ENCODE measurements at places on chromosomes 3 and 15.

DNA sequence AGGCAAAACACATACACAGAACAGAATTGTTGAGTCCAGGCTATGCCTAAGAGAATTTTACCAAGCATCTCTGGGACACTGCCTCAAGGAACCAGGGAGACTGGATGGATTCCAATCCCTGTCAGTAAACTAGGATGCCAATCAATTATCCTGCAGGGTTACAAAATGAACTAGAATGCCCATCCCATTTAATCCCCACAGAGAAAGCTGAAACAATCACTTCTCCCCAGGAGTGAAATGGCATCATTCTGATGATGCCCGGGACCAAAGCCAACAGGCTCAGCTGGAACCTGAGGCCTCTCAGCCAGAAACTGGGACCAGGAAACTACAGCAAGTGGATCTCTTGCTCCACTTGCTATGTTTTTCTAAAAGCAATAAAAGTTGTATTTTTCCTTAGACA is 130.0 kb upstream of the TJP1 start:
- peak; percentile 60 for DNase-seq

DNA sequence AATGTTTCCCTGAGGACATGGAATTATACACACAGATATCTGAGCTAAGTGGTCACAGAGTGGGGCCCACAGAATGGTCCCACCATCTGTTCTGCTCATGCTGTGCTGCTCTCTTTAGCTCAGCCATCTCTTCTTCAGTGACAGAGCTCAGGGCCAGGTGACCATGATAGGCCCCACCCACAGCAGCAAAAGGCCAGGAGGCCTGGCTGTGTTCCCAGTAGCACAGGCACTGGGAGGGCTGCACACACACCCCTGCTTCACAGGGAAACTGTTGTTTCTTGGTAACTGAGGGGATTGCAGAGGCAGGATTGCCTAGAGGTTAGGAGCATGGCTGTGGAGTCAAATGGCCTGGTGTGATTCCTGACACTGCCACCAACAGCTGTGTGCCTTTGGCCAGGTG is 4.8 kb upstream of the FBXW12 start:
- no peak for DNase-seq

DNA sequence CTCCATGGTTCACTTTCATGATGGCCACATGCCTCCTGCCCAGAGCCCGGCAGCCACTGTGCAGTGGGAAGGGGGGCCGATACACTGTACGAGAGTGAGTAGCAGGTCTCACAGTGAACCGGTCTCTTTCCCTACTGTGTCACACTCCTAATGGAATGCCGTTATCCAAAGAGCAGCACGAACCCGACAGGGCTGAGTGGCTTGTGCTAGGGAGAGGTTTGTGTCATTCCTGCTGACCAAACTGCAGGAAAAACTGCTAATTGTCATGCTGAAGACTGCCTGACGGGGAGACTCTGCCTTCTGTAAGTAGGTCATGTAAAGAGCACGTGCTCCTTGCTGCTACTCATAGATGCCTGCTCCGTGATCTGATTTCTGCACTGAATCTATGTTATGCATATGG is 105.1 kb downstream of the ARPP21 start:
- no peak for DNase-seq

DNA sequence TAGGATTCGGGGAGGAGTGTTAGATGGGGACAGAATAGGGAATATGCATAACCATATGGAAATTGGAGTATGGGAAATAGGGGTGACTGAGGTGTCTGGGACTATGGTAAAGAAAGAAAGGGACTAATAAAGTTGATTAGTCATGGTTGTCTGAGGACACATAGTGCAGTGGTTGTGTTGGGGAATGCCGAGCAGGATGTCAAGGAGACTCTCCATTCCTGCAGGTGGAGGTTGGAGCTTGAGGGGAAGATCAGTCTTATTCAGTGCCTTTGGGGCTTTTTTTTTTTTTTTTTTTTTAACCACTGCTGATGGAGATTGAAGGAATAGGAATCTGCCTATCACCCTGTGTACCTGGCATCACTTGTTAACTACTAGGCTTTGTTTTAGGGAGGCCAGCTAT is 10.8 kb downstream of the NMD3 start:
- no peak for DNase-seq

- no peak for DNase-seq
Observed at GRCh38 chr15:70362350-70362749, 264.6 kb upstream of the TLE3 start.

- no peak for DNase-seq
Observed at GRCh38 chr3:16904423-16905417, 20.0 kb downstream of the PLCL2 start.

- DNase-seq: no peak
Observed at GRCh38 chr15:76470691-76471090, 134.1 kb downstream of the ISL2 start.

DNA sequence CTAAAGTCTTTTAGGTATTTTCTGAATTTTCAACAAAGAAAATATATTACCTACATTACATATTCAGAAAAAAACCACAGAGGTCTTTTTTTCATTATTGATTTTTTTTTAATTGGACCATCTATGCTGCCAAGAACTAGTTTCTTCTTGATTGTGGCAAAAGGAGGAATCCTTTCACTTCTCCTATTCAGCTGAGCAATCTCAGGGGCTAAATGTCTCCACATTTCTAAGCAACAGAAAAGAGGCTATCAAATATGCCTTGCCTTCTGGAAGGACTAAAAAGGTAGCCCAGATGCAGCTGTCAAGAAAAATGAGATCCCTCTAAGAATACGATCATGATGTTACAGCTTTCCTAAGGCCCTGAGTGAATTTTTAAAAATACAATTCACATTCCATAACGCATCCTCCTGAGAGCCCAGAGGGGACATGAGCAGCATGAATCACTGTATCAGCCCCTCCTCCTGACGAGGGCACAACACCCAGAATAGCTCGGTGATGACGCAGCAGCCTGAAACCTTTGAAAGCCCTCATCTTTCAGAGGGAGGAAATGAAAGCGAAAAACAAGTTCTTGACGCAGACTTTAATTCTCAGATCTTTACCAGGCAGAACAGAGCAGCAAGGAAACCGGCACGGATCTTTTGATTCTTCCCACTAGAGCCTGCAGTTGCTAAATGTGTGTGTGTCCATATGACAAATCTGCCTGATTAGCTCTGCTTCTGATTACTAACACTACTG is 24.6 kb downstream of the RUBCN start:
- DNase-seq: peak; percentile 67

DNA sequence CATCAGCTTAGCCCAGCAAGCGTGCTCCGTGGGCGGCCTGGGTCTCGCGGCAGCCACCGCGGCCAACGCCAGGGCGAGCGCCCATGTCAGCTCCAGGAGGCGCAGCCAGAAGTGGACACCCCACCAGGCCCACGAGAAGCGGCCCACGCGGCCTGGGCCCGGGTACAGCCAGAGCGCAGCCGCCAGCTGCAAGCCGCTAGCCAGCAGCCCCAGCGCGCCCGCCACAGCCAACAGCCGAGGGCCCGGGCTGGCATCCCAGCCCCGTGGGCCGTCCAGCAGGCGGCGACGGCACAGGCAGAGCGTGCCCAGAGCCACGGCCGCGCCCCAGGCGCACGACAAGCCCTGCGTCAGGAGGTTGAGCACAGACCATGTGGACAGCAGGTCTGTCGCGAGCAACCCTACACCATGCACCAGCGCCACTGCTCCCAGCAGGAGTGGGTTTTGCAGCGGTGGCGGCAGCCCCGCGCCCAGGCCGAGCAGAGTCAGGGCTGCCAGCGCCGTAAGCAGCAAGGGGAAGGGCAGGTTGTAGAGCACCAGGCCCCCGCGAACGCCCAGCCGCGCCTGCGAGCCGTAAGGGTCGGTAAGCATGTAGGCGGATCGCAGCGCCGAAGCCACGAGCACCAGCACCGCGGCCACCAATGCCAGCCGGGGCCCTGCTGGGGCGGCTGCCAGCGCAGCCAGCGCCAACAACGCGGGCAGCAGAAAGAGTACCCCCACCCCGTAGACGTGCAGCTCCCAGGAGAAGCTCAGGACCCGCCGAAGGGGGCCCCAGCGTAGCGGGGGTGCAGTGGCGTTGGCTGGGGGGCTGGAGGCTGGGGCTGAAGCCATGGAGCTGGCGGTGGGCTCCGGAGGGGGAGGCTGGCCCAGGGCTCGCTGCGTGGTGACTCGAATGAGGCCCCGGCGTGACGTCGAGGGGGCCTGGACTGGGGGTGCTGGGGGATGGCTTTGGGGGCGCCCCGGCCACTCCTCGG is 4.9 kb downstream of the PRRT3 start:
- DNase-seq: peak; percentile 78

DNA sequence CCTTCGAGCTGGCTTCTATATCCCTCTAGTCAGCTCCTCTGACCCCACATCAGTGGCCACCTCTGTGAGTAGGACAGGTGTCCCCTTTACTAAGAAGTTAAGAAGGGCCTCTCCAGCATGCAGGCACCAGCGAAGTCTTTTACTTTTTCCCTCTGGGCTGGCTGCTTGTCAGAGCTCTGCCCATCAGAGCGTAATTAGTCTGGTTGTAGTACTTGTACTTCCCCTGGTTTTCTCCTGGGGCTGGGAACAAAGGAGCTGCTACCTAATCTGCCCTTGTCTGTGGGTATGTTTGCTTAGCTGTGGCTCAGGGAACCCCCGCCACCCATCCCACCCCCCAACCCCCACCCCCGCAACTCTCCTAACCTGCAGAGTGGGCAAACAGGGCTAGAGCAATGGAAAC is 27.4 kb upstream of the ALPK3 start:
- DNase-seq: no peak

- DNase-seq: no peak
Observed at GRCh38 chr3:2218375-2218774, 119.7 kb downstream of the CNTN4 start.

GRCh38 chr3:46904303-46905212 is 27.0 kb downstream of the PTH1R start:
- DNase-seq: no peak

DNA sequence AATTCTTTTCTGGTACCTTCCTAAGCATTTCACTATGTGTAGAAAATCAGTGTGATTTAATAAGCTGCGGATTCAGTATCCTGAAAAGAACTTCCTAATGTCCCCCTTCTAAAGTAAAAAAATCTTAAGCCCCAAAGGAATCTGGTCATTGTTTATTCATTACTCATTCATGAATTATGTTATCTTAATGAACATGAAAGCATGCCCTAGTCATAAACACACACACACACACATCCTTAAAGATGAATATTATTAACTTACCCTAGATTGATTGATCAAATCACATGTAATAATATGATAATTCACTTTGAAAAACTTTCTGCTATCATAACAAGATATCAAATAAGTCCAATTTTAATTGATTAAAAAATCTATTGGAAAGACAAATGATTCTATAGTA is 96.4 kb upstream of the BFSP2 start:
- DNase-seq: no peak

GRCh38 chr3:124320976-124321375 is 329.1 kb upstream of the ROPN1 start:
- DNase-seq: no peak

DNA sequence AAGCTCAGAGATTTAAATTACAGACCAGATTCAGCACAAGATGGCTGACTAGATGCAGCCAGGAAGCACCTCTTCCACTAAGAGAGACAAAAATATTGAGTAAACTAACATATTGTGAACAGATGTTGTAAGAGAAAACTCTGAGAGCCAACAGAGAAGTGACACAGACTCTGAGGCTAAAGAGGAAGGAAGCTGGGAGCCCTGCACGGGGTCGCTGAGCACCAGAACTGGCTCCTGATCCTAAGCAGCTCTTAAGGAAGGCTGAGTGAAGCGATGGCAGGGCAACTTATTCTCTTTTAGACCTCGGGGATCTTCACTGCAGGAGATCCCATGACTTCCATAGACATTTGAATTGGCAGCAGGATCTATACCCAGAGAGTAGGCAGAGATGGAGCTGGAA is 578.0 kb upstream of the GRM7 start:
- DNase-seq: no peak

DNA sequence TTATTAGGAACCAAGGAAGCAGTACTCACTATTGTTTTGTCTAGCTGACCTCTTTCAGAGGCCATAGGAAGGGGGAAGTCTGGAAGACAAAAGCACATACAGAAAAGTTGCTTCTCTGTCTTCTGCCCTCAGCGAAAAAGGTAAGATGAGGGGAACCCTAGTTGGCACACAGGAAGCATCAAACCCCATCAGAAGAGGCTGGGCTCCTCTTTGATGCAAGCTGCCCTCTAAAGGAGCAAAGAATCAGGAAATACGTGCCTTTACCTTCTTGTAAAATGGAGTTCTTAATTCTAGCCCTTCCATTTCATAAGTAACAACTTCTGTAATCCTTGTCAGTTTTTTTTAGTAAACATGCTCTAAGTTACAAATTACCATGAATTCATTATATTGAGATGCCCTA is 12.5 kb downstream of the SPINK8 start:
- DNase-seq: no peak

DNA sequence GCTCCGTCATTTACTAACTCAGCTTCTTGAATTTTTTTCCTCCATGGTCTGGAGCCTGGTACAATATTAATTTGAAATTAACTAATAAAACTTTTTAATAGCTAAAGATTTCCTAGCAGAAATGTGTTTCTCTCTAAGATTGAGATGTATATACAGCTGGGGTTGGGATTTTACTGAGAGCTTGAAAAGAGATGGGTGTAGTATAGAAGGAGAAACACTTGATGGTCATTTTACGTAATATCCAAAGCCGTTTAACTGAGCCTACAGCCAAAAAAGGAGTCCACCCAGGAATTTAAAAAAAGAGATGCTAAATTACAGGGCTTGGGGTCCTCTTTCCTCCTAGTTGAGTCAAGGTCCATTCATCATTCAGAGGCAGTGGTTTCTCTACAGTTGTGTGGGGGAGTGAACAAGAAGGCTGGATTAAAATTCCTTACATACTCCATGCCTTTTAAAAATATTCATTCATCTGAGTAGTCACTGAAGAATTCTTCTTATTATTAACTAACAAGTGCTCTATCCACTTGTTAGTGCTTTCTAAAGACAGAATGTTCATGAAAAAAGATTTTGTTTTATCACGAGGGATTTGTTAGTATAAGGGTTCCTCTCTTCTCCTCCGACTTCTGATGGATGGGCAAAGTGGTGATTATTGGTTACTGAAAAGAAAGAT is 255.3 kb upstream of the IL12A start:
- no peak for DNase-seq

DNA sequence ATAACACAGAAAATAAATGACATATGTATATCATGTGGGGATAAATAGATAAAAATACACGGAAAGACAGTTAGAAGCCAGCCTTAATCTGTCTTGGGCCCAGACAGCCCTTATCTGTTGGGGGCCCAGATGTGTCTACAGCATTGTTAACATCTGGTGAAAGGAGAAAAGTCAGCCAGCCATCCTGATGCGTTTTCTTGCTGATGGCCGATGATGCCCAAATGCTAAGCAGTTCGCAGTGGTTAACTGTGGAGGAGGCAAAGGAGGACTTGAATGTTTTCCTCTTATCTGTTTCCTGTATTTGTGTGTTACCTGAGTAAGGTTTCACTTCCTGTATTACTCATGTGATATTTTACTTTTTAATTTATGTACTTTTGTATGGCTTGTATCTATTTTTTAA is 46.2 kb downstream of the NOX5 start:
- no peak for DNase-seq
